ENCODE measurements at places on chromosomes 7 and 10.

GRCh38 chr10:130921911-130922440 lies 389.5 kb downstream of the TCERG1L start:
- no peak for DNase-seq

DNA sequence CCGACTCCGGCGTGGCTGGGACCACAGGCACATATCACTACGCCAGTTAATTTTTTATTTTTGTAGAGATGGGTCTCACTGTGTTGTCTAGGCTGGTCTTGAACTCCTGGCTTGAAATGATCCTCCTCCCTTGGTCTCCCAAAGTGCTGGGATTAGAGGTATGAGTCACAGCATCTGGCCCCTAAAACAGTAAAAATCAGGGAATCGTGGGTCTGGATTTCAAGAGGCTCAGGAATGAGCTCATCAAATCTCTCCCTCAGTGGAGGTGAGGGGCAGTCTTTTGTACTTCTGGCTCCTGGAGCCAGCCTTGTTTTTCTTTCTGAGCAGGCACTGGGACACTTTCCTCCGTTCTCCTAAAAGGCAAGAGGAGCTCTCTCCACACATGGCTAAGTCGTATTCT lies 32.1 kb upstream of the RHEB start:
- DNase-seq: no peak

GRCh38 chr10:49286686-49287085 lies 12.3 kb upstream of the C10orf71 start:
- DNase-seq: no peak

DNA sequence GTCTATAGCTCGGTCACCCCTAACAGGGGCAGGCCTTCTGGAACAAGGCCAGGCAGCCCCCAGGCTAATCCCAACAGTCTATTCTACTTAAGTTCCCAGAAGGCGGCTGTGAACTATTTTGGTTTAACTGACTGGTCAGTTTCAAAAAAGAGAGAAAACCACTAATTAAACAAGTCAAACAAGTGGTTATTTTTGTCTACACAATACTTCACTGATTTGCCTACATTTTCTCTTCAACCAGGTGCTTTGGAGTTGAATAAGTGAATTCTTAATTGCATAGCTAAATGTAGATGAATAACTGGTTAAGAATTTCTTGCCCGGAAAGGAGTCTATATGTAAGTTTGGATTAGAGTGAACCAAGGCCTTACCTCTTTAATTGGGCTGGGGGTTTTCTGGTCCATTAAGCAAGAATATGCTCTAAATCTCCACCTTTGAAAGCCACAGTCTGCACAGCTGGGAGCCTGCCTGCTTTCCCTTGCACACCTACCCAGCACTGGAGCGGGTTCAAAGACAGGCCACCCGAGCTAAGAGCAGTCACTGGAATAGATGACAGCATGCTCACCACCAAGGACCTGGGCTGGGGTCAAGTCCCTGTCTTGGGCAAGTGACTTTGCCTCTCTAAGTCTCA lies 70.4 kb downstream of the TBXAS1 start:
- DNase-seq: no peak

DNA sequence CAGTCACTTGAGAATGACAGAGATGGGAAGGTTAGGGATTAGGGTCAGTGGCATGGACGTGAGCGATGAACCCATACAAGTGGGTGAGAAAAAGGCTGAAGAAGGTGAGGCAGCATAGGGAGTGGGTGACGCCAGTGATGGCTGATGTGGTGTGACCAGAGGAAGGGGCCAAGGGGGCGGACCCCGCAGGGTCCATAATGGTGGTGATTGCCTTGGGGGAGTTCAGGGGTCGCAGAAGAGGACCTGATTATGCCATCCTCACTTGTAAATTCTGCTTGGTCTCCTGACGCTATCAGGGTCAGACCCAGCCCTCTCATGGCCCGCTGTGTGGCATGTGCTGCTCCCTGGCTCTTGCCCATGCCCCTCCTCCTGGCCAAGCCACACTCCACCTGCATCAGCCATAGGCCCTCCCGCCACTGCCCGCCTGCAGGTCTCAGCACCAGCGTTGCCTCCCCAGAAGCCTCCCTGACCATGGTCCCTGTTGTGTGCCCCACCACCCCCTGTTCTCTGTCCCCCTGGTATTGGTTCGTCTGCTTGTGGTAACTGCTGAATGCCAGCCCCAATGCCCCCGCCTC lies 235.7 kb downstream of the EBF3 start:
- no peak for DNase-seq

DNA sequence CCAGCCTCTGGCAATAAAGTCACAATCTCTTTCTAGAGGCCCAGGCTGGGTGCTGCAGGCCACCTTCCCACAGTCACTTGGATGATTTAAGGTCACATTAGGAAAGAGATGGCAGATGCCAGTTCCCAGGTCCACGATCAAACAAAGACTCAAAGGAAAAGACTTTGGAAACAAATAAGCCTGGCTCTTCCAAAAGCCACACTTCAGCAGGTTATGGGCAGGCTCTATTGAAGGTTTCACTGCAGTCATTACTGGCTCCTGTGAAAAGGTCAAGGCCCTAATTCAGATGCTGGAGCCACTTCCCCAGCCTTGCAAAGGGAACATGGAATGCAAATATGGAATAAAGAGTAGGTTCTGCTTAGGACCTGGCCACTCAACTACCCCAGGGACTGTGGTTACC lies 104.0 kb upstream of the ZNF32 start:
- no peak for DNase-seq

GRCh38 chr7:24343614-24344013 lies 59.6 kb downstream of the NPY start:
- DNase-seq: no peak

- peak; percentile 85 for DNase-seq
These were observed 29.8 kb downstream of the DIP2C start for GRCh38 chr10:659688-660141.

Measured in AG10803 (cell line).